ENCODE measurements at places on chromosomes 1 and 21.

DNA sequence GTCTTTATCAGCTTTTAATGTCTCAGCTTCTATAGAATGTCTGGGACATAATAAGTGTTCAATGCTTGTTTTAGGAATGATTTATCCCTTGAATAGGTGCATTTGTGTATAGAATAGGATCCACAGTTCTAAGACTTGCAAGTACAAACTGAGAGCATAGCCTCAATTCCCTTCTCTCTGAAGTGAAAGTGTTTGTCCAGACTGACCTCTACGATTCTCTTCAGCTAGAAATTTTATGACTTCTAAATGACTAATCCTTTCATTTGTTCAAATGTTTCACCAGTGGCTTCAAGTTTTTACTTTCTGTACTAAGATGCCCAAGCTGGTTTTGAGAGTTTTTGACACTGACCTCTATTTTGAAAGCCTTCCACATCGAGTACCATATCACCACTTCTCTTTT is 608.2 kb upstream of the ADGRL4 start:
- DNase-seq = no peak

- DNase-seq = peak; percentile 81
Measured at GRCh38 chr21:8998946-8999681, 1522.3 kb upstream of the TPTE start.

- peak; percentile 25 for DNase-seq
Measured at GRCh38 chr1:223323491-223324484, 40.2 kb downstream of the SUSD4 start.

DNA sequence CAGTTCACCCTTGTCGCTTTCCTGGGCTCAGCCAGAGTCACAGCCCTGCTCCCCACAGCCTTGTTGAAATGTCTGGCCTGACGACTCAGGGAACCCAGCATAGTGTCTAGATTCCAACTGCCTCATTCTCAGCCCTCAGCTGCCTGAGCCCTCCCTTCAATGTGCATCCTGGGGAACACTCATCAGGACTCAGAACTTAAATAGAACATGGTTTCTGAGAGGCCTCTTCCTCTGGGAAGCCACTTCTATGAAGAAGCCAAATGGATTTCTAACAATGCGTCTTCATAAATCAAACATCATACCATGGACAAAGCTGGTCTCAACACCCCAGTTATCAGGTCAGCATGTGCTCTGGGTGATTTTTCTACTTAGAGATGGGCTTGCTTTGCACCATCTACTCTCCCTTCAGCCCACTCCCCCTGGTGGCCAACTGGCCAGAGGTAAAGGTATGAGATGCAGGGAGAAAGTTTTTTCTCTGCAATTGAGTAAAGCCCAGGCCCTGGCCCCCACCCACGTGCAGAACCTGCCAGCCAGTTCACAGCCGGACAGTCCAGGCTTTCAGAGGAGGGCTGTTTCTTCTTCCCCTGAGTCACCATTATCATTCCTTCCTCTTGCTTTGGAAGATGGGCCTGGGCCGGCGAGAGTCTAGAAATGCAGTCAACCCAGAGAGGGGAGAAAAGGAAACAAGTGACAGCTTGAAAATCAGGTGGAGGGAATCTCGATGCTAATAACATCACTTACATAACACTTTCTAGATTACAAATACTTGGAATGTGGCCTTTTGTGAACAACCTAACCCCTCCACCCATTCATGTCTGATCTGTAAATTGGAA is 32.1 kb downstream of the CD244 start:
- DNase-seq = peak; percentile 70

DNA sequence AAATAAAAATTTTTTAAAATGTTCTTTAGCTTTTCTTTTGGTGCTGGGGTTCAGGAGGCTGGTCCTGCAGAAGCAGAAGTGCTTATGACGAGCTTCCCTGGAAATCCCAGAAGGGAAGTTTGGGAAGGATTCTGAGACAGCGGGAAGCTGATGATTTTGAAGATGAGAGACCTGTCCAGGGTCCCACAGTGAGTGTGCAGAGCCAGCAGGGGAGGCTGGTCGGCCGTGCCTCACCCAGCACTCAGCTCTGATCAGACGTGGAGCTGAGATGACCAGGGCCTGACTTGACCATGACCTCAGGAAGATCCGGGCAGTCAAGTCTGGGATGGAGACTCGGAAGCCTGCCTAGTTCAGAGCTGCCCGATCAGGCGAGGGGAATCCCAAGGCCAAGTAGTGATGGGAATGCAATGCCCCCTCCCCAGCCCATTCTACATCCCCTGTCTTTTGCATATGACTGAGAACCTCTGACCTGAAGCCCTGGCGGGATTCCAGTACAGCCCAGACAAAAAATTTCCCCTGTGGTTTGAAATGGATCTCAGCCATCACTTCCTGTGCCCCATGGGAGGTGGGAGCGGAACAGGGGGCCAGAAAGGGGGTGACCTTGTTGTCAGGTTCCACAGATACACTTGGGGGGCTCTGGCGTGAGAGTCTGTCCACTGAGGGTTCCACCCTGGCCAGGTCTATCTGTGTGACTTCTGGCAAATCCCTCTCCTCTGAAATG is 96.8 kb upstream of the RUNX3 start:
- peak; percentile 55 for DNase-seq

DNA sequence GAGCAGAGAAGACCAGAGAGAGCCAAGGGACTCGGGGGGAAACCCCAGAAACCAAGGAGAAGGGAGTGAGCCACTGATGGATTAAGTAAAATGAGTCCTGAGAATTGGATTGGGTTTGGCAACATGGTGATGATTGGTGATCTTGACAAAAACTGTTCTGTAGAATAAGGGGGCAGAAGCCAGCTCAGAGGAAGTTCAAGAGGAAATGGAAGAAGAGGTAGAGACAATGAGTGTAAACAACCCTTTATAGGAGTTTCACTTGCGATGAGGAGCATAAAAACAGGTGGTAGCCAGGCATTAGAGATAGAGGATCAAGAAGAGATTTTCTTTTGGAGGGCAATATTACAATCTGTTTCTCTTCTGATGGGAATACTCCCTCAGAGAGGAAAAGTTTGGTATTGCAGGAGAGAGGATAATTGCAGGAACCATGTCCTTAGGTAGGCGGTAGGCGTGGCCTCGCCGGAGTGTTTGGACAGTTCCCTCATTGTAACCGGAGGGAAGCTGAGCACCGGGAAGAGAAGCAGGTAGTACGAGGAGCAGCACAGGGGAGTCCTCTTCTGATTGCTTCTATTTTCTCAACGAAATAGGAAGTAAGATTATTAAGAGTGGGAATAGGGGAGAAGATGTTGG is 68.4 kb upstream of the TENT5C start:
- peak; percentile 26 for DNase-seq

DNA sequence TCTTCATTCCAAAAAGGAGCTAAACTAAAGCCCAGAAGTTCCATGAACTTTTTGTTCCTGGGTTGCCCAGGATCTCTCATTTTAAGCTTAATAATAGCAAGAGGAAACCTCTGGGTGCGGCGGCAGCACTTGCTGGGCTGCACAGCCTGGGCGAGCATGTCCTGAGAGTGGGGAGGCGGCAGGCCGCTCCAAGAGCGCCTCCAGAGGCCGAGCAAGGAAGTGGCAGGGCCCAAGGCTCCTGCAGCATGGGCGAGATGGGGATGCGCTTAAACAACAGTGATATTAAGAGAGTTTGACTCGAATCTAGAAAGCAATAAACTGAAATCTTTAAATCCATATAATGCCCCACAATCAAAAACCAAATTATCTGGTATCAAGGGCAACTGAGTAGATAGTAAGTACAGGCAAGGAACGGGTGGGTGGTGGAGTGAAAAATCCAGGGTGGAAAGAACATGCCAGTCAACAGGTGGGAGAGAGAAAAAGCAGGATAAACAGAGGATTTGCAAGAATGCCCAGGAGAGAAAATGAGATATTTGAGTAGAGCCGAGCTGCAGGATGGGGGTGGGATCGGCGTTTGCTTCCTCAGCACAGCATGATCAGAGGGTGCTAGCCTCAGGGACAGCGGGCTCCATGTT is 14.1 kb upstream of the TNR start:
- DNase-seq = peak; percentile 15

- DNase-seq = no peak
Measured at GRCh38 chr1:228083871-228084278, 1.4 kb downstream of the ARF1 start.

- DNase-seq = no peak
Measured at GRCh38 chr1:239678181-239678580, 291.8 kb downstream of the CHRM3 start.

- DNase-seq = no peak
Measured at GRCh38 chr1:230109895-230110667, 43.0 kb downstream of the GALNT2 start.

DNA sequence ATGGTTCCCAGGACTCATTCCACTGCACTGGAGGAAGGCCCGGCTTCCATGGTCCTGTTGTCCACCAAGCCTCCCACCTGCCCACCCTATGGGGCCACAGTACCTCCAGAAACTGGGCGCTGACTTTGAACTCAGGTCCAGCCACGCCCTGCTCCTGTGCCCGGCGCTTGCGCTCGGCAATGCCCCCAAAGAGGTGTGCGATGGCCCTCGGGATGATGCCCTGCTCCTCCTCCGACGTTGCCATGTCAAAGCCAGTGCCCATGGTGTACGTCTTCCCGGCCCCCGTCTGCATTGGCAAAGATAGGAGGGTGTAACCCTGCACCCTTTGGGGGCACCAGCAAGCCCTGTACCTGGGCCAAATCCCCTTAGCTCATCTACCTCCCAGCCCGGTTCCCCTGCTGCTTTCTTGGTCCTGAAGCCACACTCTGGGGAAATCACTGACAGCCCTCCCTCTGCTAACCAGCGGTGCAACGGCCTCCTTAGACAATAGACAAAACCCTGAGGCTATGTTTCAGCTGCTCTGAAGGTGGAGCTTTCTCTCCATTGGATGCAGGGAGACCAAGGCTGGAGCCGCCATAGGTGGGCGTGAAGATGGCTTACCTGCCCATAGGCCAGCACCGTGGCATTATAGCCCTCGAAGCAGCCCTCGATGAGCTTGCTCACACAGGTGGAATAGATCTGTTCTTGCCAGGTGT is 14.7 kb downstream of the KIF21B start:
- DNase-seq = no peak

- no peak for DNase-seq
Measured at GRCh38 chr1:110872745-110873720, at the start of gene CD53. CD53 (plus strand) TSS chr1:110873148; CDS start chr1:110891409, 18,261 bp downstream.

- DNase-seq = no peak
Measured at GRCh38 chr1:8193840-8194406, 124.0 kb upstream of the SLC45A1 start.

DNA sequence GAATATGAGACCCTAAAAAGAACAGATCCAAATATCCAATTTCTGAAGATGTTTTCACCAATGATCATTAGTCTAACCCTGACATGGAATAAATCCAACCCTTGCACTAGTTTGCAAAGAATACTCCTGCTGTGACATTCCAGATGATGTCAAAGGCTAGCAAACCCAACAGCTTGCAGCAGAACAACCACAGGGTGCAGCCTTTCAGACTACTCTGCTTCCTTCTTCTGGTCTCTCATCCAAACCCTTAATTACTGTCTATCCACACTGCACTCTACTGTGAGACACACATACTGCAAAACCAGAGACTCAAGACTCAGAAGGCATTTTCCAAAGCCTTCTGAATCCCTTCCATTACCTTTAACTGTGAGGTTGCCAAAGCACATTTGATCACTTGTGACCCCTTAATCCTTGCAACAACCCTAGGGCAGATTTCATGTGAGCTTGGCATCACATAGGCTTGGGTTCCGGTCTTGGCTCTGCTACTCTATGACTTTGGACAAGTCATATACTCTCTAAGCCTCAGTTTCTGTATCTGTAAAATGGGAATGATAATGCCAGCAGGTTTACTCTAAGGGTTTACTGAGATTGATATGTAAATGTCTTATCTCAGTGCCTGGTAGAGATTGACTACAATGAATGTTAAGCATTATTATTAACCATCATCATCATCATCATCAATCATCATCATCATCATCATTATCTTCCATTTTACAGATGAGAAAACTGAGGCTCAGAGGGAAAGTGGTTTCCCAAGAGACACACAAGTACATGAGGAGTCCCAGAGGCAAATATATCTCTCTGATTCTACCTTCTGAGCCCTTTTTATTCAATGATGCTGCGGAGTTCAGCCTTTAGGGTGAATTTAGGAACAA is 94.5 kb downstream of the SYF2 start:
- DNase-seq = no peak

DNA sequence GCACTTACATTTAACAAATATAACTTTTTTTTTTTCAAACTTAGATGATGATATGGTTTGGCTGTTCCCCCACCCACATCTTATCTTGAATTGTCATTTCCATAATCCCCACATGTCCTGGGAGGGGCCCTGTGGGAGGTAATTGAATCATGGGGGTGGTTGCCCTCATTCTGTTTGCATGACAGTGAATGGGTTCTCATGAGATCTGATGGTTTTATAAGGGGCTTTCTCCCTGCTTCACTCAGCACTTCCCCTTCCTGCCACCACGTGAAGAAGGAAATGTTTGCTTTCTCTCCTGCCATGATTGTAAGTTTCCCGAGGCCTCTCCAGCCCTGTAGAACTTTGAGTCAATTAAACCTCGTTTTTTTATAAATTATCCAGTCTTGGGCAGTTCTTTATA is 432.6 kb downstream of the AMY1C start:
- DNase-seq = no peak

GRCh38 chr1:230308039-230308438 is 118.1 kb downstream of the PGBD5 start:
- peak; percentile 91 for DNase-seq

DNA sequence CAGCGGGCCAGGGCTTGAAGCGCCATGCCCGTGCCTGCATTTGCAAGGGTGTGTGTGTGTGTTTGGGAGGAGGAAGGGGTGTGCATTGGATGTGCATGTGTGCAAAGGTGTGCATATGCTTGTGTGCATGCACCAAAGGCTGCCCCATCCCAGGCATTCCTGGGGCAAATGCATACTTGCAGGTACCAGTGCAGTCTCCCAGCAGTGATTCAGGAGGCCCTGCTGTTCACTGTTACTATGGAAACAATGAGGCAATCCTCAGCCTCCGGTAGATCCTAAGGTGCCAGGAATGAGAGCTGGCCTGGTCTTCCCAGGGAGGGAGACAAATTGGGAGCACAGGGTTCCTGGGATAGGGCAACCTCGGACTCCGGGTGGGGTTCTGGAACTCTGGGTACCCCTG is 7.5 kb upstream of the FNDC5 start:
- DNase-seq = peak; percentile 42

DNA sequence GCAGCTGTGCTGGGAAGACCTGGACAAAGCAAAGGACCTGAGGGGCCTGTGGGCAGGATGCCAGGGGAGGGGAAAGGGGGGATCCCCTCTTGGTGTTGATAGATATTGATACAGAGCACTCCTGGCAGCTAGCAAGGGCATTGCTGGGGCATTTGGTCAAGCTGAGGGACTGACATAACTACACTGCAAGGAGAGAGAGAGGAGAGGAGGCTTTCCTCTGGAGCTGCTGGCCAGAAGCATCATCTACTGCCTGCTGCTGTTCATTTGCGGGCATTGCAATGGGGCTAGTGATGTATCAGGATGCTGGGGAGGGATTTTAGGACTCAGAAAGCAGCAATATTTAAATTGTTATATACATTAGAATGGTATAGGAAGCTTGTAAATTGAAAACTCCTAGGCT is 142.0 kb downstream of the ZNF648 start:
- no peak for DNase-seq

GRCh38 chr1:36162680-36163239 is 6.8 kb downstream of the MAP7D1 start:
- no peak for DNase-seq

Measured in Daoy (cell line).